ENCODE measurements at places on chromosomes 13 and 19.

DNA sequence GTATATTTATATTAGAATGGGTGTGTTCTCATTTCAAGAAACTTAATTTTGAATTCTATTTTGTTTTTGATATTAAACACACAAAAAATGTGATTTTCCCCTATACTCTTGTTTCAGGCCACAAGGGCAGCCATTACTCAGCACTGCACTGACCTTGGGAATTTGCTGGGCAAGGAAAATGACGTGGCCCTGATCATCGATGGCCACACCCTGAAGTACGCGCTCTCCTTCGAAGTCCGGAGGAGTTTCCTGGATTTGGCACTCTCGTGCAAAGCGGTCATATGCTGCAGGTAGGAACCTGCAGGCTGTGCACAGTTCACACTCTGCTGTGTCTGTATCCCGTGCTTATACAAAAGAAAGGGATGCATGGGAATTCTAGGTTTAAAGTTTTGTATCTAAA lies 327.3 kb downstream of the ATP8A2 start:
- DNase-seq: no peak

DNA sequence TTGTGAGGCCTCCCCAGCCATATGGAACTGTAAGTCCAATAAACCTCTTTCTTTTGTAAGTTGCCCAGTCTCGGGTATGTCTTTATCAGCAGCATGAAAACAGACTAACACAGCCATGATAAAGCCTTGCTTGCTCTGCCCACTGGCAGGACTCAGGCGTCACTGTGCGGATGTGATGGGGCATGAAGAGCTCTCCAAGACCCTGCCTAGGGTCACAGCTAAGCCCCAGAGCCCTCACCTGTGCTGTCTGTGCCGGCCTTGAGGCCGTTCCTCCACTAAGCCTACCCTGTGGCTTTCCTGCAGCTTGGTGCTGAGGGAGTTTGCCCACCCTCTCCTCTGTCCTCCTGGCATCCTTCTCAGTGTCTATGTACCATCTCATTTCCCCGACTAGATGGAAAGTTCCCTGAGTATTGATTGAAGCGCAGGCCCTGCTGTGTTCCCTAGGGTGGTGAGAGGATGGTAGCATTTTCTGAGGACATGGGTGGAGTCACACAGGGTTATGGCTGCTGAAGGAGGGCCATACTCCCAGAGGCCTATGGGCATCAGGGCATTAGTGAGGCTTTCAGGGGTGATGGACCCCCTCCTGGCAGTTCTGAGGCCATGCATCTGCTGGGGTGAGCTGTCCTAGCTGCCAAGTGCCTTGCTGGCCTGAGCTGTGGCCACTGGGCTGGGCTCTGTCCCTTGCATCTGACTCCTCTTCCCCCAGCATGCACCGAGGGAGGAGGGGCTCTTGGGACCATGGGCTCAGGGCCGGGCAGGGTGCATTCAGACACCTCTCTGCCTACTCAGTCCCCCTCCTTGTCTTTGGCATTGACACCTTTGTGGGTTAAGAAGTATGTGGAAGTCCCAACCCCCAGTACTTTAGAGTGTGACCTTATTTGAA lies 75.3 kb downstream of the TEX29 start:
- no peak for DNase-seq

GRCh38 chr13:26220575-26220974 lies 1.5 kb downstream of the RNF6 start:
- DNase-seq: no peak

DNA sequence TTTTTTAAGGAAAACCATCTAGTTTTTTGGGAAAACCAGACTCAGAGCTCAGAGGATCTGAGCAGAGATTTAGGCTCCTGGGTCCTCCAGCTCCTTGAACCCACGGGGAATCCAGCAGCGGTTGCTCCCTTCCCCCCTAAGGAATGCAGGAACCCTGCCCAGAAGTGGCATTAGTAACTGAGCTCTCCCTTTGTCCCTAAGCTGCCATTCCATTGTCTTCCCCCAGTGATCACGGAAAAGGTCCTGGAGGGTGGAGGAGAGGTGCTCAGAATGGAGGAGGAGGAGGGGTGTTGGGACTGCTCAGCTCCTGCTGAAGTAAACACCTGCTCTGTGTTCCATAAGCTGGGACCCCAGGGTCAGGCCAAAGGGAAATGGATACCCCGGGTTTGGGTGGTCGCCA lies 16.8 kb upstream of the OR1M1 start:
- DNase-seq: no peak

DNA sequence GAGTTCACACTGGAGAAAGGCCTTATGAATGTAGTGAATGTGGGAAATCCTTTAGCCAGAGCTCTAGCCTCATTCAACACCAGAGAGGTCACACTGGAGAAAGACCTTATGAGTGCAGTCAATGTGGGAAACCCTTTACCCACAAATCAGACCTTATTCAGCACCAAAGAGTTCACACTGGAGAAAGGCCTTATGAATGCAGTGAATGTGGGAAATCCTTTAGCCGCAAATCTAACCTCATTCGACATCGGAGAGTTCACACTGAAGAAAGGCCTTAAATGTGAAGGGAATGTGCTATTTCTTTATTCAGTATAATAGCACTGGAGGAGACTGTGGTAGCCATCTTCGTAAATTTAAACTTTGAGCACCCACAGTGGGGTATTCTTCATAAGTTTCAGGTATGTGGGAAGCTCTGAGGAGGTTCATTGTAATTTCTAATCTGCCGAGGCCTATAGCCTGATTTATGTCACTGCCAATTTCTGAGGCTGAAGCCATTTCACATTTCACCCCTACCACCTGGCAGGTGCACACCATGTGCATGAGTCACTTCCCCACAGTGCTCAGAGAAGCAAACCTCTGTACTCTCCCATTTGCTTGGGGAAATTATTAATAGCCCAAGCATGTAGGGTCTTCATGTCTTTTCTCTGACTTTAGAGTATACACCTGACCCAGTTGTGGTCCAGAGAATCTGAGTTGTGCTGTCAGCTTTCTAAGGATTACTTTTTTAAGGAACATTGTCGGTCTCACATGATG lies 6.4 kb downstream of the ZNF551 start:
- DNase-seq: no peak

GRCh38 chr13:52933099-52933498 lies 84.7 kb upstream of the PCDH8 start:
- DNase-seq: no peak

- no peak for DNase-seq
Observed at GRCh38 chr13:39272994-39273393, 234.7 kb downstream of the NHLRC3 start.

- no peak for DNase-seq
Observed at GRCh38 chr19:10286803-10287737, at the start of gene ICAM4. TSS of gene ICAM4 (plus strand) at chr19:10286955. CDS start at chr19:10287013, 58 bp downstream.

- no peak for DNase-seq
Observed at GRCh38 chr13:38602266-38602665, 84.6 kb upstream of the FREM2 start.

DNA sequence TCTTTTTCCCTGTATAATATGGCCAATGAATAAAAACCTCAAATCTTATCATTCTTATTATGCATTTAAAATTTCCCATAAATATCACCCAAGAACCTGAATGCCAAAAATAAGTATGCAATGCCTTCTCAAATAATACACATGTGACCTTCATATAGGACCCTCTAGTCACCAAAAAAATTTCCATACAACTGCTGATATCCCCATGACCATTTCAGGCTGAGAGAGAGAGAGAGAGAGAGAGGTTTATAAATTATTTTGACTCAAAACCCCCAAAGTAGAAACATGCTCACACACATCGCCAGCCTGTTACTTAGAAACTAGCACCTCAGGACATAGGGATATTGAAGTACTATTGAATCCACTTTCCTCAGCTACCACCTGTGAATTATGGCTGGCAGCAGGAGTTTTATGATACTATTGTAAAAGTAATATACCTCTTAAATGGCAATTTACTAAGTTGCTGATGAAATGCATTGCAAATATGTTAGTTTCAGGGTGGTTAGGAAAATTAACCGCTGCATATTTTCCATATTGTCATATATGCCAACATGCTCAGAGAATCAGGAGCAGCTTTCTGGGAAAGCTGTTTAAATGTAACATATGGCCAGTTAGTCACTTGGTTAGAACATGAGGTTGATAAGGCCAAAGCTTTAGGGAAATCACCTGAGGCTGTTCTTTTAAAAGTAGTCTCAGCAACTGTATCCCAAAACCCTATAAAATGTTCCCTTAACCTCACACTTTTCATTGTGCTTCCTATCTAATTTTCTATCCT lies 230.8 kb downstream of the DCT start:
- DNase-seq: no peak

- DNase-seq: no peak
Observed at GRCh38 chr19:18718015-18718526, 34.6 kb downstream of the CRTC1 start.

- DNase-seq: no peak
Observed at GRCh38 chr13:20301403-20302071, 69.4 kb upstream of the GJB6 start.

DNA sequence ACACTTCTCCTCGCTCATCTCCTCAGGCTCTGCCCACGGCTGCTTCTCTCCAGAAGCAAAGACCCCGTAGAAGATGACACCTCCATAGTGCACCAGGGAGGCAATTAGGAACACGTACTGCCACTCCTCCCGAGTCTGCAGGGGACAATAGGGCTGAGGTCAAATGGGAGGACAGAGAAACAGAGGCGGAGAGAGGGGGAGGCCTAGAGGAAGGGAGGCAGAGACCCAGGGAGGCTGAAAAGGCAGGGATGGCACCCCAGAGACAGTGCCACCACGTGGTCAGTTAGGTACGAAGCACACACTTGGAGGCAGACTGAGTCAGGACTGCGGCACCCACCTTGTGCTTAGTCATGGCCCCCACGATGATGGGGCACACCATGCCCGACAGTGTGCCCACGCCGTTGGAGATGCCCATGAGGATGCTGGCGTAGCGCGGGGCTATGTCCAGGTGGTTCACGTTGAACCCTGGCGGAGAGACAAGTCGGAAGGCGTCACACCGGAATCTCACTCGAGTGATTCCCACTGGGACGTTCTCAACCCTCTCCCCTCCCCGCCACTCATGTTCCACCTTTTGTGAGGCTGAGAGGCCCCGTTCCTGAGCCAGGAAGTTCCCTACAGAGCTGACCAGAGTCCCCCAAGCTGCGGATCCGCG lies 5.6 kb downstream of the GFY start:
- DNase-seq: no peak

DNA sequence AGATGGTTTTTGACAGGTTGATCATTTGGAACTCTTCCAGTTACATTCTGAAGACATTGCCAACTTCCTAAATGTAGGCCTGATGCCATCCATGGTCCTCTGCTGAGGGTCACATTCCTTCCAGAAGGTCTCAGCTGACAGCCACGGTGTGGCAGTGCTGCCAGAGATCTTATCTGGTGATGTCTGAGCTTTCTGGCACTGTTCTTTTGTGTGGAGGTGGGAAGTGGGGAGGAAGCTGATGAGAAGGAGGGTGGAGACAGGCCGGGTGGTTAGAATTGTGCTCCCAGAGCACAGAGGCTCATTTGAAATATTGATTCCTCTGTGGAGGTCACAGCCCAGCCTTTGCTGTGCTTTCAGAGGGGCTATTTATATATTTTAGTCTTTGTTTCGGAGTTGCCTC lies 16.1 kb upstream of the MTIF3 start:
- no peak for DNase-seq

- no peak for DNase-seq
Observed at GRCh38 chr19:6222884-6223283, 56.9 kb downstream of the MLLT1 start.

DNA sequence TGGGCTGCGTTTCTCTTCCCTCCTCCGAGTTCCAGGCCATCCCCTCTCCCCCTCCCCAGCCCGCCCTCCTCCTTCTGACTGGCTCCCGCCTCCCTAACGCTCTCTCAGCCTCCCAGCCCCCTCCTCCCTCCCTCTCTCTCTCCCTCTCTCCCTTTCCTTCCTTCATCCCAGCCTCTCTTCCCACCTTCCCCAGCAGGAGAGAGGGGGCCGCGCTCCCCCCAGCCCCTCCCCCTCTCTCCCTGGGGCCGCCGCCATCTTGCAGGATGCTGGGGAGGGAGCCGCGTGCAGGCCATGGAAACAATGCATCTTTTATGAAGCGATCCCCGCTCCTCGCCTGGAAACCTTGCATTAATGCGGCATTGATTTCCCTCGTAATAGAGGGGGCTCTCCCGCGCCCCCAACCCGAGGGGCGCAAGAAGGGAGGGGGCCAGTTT lies 42.6 kb upstream of the ADGRL1 start:
- DNase-seq: peak; percentile 54

DNA sequence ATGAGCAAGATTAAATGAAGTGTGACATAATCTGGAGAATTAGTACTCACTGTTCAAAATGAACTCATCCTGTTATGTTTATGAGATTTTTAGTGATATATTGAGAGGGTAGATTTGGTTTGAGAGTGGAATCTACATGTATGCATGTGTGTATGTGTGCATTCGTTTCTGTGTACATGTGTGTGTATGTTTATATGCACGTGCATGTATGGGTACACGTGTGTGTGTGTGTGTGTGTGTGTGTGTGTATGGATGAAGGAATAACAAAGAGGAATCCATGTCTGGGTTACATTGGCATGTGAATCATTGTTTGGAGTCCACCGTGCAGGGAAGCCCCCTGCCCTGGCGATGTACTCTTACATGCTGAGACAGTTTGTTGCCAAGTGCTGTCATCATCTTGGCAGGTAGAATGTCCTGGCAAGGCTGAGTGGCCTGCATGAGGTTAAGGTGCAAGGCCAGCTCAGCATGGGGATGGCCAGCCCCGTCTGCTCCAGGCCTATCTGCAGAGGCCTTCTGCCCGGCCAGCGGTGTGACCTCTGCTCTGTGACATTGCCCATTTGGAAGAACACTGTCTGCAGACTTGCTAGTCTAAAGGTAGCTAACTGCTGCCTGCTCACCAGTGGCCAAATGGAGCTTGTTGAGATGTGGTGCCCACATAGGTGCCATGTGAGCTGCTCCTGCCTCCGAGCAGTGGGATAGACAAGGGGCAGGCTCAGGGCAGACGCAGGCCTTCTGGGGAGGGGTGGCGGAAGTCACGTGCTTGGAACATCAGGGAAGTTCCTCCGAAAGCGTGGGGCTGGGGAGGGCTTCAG lies 222.3 kb downstream of the TEX29 start:
- no peak for DNase-seq

DNA sequence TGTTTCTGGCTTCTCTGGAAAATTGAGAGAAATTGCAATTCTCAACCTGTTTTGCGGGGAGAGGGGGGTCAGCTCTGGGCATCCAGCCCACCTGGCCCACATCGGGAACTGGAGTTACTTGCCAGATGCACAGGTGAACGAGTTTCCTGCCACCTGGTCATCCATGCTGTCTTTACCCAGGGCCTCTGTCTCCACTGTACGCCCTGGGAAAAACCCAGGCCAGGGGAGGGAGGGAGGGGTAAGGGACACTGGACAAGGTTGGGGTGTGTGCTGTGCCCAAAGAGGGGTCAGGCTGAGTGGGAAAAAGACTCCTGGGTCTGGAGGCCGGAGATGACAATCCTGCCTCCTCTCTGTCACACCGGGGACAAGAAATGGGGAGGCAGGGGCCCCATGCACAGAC lies 307.6 kb downstream of the ZNF536 start:
- no peak for DNase-seq
